HL-60 (cell line): ENCODE measurements at places on chromosomes 2 and 18.

DNA sequence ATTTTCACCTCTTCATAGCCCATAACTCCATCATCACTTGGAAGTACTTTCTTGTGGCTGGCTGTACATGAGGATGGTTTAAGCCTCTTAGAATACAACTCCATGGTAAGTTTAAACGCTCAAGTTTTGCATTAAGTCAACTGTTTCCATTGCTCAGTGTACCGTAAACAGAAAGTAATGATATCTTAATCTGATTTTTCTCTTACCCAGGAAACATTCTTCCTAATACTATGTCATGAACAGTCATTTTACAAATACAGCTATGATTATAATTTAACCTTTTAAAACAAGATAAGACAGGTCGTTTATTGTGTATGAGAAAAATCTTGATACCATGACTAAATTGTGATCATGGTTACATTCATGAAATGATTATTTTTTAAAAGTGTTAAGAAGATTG lies 11.6 kb upstream of the DYNC2LI1 start:
- DNase-seq, result no peak

- no peak for DNase-seq
Observed at GRCh38 chr2:53342248-53342647, 425.4 kb upstream of the CHAC2 start.

- DNase-seq, result peak; percentile 5
Observed at GRCh38 chr18:44130376-44130942, 550.2 kb upstream of the SETBP1 start.

- DNase-seq, result no peak
Observed at GRCh38 chr18:35707247-35707646, 125.7 kb downstream of the GALNT1 start.

GRCh38 chr18:60809937-60810336 lies 437.4 kb upstream of the MC4R start:
- DNase-seq, result no peak

DNA sequence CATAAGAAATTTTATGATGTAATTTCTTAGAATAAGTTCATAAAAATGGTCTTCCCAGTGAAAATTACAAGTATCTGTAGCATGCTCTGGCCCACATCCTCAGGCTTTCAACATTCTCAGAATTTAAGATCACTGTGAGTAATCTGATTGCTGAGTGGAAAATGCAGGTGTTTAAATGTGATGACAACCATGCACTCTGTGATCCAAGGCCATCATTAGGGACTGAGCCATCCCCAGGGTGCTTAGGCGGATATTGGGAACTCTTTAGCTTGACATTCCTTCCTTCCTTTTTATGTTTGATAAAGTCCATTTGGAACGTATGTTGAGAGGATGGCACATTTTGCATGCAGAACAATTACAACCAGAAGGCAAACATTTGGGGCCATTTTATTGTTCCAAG lies 95.5 kb downstream of the ARL4C start:
- DNase-seq, result no peak

GRCh38 chr2:102686479-102687439 lies 67.4 kb downstream of the SLC9A2 start:
- DNase-seq, result peak; percentile 11

GRCh38 chr2:102621630-102622029 lies 2.3 kb downstream of the SLC9A2 start:
- no peak for DNase-seq

GRCh38 chr2:238703053-238703415 lies 144.9 kb upstream of the TWIST2 start:
- no peak for DNase-seq

DNA sequence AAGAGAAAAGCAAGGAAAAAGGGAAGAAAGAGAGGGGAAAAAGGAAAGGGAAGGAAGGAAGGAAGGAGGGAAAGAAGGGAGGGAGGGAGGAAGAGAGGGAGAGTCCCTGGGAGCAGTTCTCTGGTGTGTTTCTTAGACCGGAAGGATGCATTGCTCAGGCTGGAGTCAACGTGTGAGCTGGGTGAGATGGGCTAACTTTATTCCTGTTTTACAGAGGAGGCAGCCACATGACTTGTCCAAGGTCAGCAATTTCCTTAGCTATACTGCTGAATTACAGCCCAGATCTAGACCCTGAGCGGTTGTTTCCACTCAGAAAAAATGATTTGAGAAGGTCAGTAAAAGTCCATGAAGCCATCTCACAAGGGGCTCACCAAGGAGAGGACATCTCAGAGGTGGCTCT lies 86.6 kb upstream of the APCDD1 start:
- DNase-seq, result no peak

DNA sequence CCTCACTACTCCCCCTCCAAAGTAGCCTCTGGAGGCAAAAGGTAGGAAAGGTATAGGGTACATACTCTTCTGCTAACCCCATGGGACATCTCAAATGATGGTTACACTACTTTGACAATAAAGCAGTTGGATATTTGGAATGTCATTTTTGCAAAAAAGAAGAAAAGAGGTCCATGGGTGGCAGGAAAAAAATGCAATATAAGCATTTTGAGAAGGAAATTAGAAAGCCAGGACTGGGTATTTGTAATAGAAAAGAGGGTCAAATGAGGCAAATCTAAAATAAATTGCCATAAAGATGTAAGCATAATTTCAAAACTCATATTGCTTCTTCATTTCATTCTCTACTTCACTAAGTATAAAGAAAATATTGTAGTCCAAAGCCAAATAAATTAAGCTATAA lies 280.2 kb downstream of the NOL4 start:
- DNase-seq, result no peak

DNA sequence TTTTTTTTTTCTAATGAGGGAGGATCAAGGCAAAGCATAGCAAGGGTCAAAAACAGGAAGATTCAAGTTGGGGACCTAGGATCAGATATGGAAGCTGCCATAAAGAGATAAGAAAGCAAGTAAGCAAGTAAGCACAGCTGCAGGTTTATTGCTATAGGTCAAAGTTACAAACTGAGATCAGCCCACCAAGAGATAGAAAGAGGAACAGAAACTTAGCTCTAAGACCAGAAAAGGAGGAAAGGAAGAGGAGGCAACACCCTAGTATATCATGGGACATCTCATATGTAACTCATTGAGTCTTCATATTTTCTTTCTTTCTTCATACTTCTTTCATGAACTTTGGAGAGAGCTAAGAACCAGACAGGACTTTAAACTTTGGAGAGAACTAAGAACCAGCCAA lies 295.9 kb upstream of the CRIM1 start:
- peak; percentile 46 for DNase-seq

GRCh38 chr18:49756671-49757362 lies 56.5 kb downstream of the ACAA2 start:
- no peak for DNase-seq

GRCh38 chr2:39383146-39383545 lies 53.9 kb downstream of the MAP4K3 start:
- DNase-seq, result no peak

GRCh38 chr18:1760901-1761300 lies 810.4 kb downstream of the METTL4 start:
- DNase-seq, result no peak

DNA sequence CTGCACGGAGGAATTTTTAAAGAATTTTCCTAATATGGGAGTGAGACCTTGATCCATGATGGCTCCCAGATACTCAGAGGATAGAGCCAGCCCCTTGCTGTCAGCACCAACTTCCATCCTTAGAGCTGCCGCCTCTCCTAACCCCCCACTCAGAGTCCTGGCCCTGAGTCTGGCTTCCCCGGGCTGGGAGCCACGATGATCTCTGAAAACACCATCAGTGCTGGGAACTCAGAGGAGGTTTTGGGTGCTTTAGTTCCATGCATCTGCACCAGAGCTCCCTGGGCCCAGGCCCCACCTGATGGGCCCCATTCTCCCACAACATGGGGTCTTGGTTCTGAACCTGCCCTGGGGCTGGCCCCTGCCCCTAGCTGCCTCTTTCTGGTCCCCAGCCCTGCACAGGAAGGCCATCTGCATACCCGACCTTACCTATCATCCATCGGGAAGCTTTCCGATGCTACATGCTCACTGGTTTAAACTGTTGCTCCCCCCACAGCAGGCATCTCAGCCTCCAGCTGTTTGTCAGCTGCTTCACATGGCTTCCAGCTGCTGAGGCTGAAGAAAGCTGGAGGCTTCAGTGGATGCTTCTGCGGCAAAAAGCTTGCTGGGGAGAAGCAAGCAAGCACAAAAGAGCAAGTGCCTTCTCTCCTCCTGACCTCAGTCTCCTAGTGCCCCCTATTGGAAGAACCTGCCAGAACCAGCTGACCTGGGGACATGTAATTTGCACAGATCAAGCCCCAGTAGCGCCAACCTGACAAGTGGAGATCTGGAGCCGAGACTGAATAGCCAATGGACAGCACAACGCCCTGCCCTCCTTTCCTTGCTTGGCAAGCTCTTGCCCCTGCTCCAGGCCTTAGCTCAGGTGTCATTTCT lies 24.2 kb upstream of the RHOB start:
- no peak for DNase-seq

- no peak for DNase-seq
Observed at GRCh38 chr2:18445433-18446320, 114.8 kb downstream of the RDH14 start.

- no peak for DNase-seq
Observed at GRCh38 chr18:75927791-75928190, 500.3 kb upstream of the SMIM21 start.

GRCh38 chr2:214504599-214505376 lies 93.9 kb downstream of the VWC2L start:
- no peak for DNase-seq

DNA sequence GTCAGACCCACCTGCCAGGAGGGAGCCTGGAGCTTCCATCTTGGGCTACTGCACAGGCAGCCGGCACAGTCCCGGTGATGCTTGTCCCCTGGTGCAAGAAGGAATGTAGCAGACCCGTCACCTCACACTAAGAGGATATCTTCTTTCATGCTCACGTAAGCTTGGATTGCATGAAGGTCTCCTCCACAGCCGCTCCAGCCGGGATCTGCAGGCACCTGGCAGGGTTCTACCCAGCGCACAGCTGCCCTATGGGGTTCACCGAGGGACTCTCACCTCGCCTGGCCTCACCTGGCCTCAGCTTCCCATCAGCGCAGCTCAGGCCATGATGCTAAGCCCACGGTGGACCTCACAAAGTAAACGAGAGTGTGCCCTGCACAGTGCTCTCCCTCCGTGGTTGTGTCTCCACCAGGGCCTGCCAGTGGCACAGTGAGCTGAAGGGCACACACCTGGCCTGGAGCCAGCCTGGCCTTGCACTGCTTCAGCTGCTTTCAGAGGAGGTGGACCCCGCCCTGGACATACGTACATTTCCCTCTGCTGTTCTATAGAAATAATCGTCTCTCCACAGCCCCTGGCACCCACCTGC lies 239.1 kb downstream of the SEPTIN10 start:
- DNase-seq, result no peak

DNA sequence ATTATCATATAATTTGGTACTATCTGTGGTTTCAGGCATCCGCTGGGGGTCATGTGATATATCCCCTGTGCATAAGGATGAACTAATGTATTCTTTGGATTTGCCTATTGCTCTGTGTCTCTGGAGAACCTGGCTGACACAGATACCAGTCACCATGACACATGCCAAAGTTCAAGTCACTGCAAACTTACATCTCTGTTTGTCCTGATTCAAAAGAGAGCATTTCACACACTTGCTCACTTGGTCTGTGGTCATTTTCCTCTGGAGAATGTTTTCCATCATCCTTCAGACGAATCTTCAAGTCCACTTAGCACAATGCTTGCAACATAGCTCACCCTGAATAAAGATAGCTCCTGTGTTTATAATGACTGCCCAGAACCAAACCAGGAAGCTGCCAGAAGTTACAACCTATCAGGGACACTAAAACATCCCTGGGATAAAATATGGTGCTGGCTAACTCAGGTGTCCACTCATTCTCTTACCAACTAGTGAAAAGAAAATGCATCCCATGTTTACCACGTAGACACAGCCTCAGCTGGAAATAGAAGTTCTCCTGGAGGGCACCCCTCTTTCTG lies 18.1 kb downstream of the SULT1C3 start:
- DNase-seq, result no peak

- DNase-seq, result no peak
Observed at GRCh38 chr2:128421286-128421685, 102.6 kb upstream of the HS6ST1 start.

GRCh38 chr2:43939695-43940256 lies 56.0 kb downstream of the LRPPRC start:
- DNase-seq, result no peak

- no peak for DNase-seq
Observed at GRCh38 chr2:207511851-207512250, 17.9 kb upstream of the CREB1 start.

DNA sequence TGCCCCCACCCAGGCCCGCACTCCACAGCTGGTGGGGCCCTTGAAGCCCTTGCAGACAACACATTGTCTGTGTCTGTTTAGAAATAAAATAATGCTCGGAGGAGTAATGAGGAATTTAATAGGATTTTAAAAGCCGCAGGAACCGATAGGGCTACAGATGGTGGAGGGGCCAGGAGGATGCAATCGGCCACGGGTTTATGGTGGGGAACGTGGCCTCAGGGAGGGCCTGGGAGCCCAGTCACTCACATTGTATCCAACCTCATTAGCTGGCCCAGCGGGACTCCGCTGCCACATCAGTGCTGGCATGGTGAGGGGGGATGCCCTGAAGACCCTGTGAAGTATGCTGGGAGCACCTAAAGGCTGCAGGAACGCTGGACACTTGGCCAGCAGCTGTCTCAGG lies 252.0 kb downstream of the CELF4 start:
- DNase-seq, result no peak

- no peak for DNase-seq
Observed at GRCh38 chr2:28358668-28359201, 33.9 kb upstream of the FOSL2 start.

DNA sequence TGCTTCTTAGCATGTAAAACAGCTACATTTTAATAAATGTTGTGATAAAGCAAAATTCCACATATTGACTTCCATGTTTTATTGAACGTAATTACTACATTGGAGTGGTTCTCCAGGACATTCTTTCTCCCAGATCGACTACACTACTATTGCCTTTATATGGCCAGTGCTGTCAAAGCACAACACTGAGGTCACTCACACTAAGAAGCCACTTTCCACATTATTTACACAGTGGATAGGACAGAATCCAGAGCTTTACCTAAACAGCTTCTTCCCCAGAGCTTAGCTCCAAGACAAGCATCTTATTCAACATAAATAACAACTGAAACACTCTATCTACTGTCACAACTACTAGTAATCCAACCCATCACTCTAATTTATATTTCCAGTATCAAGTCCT lies 73.9 kb upstream of the WDR75 start:
- no peak for DNase-seq

DNA sequence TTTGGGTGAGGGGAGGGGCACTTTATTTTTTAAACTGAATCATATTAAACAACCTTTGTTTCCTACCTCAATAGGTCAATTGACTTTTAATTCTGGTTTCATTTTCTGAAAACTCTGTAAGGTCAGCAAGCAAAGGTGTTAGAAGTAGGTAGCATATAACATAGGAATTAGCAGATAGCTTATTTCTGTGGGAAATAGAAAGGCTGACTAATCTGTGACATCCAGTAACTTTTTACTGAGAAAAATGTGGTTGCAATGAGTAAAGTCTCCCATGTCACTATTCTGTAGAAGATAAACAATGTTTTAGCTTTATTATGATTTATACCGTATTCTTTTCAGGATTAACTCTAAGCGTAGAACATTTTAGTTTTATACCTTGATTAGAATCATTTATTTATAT lies 240.4 kb downstream of the PLCL1 start:
- no peak for DNase-seq

- no peak for DNase-seq
Observed at GRCh38 chr2:57878171-57878865, 168.3 kb upstream of the VRK2 start.
